ENCODE measurements at places on chromosomes 2 and 18.

DNA sequence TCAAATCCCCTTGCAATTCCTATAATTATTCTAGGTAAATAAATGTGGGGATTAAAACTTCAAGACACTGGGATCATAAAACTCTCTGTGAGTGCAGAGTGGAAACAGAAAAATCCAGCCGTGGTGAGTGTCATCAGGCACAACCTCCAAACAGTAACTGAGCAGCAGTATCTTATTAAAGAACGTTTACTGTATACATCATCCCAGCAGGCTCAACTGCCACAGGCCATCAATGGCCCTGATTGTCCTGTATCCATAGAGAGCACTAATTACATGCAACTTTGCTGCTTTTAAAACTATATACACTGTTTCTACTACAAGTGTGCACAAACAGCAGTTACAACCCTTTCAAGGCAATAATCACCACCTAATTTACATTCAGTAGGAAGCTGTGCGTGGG, 23.9 kb downstream of the GAREM1 start:
- no peak for DNase-seq

- no peak for DNase-seq
Measured at GRCh38 chr2:3151153-3151918, 226.3 kb downstream of the EIPR1 start.

DNA sequence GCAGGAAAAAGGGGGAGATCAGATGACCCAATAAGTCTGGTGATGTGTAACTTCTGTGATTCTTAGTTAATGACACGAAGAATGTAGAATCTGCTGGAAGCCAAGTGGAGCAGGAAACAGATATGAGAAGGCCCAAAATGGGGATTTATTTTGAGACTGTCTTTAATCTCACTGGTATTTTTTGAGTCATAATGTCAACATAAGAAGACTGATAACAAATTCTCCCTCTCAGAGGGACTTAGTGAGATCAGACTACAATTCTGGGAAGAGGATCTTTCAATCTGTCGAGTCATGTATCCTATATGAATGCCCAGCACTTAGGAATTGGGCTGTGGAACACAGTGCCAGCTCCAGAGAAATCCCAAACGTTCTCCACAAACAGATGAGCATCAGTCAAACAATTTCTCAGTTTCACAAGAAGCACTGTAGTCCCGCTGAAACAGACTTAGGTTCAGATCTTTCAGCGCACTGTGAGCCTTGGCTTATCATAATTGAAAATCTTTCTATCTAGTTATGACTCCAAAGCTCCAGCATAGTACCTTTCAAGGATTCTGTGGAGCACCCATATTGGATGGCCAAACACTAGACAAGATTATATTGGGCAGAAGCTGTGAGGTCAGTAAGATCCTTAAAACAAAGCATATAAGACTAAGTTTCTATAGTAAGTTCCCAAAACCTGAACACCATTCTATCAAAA, 738.2 kb downstream of the LRP1B start:
- DNase-seq = no peak

GRCh38 chr2:12293874-12294273, 422.9 kb upstream of the TRIB2 start:
- DNase-seq = peak; percentile 39

DNA sequence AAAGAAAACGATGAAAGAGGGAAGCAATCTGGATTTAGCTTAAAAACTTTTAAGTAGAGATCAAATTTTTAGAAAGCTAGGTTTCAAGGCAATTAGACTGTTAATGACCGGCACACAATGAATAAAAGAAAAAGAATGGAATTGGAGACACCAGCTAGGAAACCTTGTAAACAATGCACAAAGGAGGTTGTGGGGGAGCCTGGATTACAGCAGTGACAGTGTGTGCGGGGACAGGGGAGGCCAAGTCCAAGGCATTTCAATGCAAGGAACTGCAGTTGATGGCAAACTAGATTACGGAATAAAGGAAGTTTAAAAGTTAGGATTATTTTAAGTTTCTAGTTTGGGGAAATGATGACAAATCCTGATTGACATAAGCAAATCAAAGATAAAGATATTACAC, 74.5 kb downstream of the DTNB start:
- DNase-seq = no peak

DNA sequence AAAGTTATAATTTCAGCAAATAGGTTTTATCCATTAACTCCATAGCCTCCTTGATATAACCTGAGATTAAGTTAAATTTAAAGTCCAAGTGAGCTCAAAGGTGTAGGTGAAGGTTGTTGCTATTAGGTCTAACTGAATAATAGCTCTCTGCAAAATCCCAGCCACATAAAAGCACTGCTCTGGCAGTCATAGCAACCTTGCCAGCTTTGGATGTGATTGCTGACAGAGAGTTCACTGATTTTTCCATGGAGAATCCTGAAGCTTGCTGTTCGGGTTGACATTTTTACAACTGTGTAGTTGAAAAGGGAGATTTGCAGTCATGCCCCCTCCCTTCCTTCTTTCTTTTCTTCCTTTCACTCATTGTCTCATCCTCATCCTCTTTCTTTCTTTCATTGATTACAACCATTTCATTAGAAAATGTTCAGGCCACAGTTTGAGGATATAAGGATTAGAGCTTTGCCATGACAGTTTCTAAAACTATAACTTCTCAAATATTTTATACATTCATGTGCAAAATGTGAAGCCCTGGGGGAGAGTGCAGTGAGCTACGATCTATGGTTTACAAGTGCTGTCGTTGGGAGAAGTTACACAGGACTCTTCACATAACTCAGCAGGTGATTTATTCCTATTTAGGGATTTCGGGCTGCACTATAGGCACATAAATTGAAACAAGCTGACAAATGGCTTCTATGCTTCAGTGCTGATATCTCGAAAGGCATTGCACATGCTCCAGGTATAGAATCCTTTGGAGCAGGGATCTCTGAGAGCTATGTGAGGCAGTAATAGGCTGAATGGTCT, 193.8 kb downstream of the LRRTM4 start:
- no peak for DNase-seq

GRCh38 chr2:104852090-104852666, 1.7 kb upstream of the POU3F3 start:
- no peak for DNase-seq

DNA sequence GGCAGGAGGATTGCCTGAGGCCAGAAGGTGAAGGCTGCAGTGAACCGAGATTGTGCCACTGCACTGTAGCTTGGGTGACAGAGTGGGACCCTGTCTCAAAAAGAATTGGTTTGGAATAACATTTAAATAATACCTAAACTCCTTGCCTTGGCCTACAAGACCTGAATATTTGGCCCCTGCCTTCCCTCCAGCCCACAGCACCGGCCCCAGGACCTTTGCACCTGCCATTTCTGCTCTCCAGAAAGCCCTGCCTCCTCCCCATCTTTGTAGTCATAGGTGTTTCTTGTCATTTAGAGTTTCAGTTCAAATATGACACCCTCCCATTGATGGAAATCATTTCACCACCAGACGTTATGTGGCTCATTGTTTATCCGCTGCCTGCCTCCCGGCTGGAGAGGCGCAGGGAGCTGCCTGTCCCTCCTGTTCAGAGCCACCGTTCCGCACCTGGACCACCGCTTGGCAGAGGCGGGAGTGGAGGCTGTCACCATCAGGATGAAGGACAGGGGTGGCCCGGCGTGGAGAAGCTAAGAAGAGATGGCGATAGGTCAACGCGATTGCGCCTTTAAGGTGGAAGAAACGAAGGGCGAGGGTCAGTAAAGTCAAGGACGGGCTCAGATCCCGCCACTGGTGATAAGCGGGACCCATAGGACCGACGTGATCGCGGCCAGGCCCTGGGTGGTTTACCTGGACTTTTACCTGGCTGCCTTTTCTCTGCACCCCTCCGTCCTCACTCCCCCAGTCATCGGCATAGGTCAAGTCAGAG, 638 bp upstream of the LPIN1 start:
- no peak for DNase-seq

GRCh38 chr2:199798831-199799580, 52.0 kb downstream of the FTCDNL1 start:
- DNase-seq = no peak

- no peak for DNase-seq
Measured at GRCh38 chr2:3079959-3080948, 297.4 kb downstream of the EIPR1 start.

- DNase-seq = no peak
Measured at GRCh38 chr18:78770139-78770822, 209.3 kb upstream of the SALL3 start.

- DNase-seq = no peak
Measured at GRCh38 chr2:21034972-21035279, 8.9 kb downstream of the APOB start.

DNA sequence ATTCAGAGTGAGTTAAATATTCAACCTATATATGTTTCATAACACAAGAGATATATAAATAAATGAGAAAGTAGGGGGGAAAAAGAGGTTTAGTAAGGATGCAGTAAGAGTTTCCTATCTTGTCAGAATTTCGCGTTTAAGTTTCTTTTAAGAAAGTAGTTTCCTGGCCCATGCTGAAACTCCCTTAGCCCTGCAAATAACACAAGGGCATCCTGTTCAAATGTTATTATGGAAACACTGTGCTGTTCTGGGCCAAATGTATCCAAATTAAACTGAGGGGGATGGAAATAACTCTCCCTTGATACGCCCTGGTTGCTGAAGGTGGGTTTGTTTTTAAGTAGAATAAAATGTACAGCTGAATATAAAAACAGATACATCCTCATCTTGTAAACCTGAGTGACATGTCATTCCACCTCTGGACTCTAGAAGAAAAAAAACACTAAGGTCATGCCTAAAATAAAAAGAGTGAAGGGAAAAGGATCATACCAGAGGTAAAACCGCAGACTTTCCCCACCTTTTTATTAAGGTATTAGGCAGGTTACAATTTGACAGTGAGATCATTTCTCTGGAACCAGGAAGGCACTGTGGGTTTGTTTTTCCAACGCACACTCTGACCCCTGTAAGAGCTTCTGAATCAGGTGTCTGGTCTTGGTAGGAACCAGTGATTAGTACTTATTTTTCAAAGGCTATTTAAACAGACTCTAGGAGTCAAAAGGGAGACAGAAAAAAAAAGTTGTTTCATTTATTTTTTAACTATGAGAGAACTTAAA, 16.7 kb downstream of the BCL2 start:
- no peak for DNase-seq

GRCh38 chr2:158501301-158501700, 44.5 kb downstream of the PKP4 start:
- no peak for DNase-seq

DNA sequence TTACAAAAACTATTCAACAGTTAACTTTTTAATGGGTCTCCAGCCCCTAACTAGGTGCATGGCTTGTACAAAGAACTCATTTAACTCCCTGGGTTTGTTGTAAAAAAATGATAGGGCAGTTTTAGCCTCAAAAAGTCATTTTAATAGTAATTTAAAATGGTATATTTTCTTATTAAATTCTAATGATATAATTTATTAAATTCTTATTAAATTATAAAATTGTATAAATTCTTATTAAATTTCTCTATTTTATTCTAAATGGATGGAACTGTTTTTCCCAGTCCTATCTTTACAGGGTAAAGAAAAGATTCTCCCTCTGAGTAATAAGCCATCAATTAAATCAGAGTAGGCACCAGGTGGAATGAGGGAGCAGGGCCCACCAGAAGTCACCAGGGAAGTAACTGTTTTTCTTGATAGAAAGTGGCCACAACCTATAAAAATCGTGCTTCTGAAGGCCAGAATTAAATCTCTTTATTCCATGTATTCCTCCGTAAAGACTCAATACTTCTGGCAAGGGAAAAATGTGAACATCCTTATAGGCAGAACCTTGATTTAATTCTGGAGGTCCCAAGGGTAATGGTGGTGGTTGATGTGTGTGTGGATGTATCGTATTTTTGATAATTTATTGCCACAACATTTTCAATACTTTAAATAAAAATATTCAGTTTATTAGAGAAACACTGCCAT, 814 bp downstream of the FKBP7 start:
- DNase-seq = no peak

- no peak for DNase-seq
Measured at GRCh38 chr2:207987025-207987716, 38.2 kb downstream of the PLEKHM3 start.

- DNase-seq = no peak
Measured at GRCh38 chr2:10329580-10329879, 26.8 kb downstream of the HPCAL1 start.

GRCh38 chr2:181376999-181377398, 80.2 kb upstream of the ITGA4 start:
- DNase-seq = no peak

GRCh38 chr2:222819722-222820333, 41.0 kb upstream of the ACSL3 start:
- DNase-seq = no peak

GRCh38 chr18:55256226-55256928, 297.1 kb upstream of the CCDC68 start:
- DNase-seq = no peak

DNA sequence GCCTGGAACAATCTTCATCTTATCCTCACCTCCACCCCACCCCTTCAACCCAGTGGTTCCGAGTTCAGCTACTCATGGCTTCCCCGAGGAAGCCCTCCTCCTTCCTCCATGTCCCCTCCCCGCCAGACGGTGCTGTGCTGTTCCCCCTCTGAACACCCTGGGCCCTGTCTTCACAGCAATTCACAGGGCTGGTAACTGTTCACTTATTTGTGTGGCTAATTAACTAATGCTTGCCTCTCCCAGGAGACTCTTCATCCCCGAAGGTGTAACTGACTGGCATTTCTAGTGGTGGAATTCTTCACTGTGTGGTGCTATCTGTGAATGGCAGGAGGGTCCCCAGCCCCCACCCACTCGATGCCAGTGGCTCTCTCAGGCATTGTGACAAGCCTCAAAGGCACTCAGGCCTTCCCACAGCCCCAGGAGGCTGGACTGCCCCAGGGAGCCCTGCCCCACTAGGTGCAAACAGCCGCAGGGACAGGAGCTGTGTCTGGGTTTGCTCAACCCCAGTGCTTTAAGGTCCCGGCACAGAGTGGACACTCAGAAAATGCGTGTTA, 133.7 kb upstream of the ID2 start:
- DNase-seq = no peak

DNA sequence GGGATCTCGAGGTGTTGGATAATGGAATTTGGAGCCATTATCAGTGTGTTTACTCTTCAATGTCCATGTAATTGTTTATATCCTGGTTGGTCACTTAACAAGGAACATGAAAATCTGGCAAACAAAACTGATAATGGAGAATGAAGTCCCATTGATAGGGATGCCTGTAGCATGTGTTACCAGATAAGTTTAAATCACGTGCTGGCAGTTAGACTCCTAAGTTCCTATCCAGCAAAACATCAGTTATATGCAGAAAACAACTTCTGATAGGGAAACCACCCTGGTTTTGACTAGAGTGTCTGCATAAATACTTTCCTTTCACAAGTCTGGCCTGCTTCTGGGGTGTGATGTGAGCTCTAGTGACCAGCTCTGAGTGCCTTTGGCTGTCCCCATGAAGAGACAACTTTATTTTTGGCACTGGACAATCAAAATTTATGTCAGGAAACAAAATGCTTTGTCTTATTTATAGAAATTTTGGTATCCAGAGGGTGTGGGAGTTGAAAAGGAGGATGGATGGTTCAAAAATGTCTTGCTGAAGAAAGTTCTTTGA, 82.0 kb downstream of the FHOD3 start:
- DNase-seq = no peak

GRCh38 chr2:216594081-216594480, 39.1 kb upstream of the IGFBP2 start:
- no peak for DNase-seq

GRCh38 chr18:41828137-41828536, 126.9 kb upstream of the PIK3C3 start:
- DNase-seq = no peak

All from GM18507 (cell line).